ENCODE measurements at places on chromosomes 16 and 17.

GRCh38 chr16:3770530-3770929, 53.2 kb upstream of the TRAP1 start:
- DNase-seq: no peak

DNA sequence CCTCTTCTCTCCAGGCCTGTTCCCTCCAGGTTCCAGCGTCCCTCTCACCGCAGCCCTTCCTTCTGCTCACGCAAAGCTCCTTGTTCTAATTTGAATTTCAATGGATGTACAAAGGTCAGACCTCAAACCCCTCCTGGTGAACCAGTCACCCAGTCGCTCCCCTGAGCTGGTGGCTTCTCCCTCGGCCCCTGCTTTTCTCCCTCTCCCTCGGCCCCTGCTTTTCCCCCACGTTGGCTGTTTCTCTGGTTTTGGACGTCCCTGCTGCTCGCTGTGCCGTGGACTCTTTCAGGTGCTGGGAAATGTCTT, 8.6 kb upstream of the MSLN start:
- DNase-seq: no peak

GRCh38 chr17:47315451-47316266, 8.1 kb upstream of the EFCAB13 start:
- peak; percentile 57 for DNase-seq

- no peak for DNase-seq
Measured at GRCh38 chr16:87761060-87761459, 4.7 kb downstream of the KLHDC4 start.

DNA sequence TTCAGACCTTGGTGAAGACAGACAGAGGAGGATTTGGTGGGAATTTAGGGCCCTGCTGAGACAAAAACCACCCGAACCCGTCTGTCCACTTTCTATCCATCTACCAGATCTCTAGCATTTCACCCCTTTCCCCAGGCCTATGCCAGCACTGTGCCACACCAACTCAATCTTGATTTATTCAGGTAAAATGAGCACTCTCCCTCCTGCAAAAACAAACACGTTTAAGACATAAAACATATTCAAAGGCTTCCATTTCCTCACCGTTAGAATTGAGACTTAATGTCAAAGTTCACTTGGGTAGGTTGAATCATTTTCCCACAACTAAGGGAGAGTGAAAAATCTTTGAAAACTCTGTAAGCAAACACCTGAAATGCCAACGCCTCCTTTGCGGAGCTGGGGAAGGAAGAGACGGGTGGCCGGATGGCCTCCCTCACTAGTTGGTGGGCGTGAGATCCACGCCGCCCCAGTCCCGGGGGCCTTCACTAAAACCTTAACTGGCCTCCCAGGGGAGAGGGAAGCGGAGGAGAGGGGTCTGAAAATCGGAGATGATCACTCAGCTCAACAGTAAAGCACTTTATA, 862 bp downstream of the DCAKD start:
- DNase-seq: no peak

DNA sequence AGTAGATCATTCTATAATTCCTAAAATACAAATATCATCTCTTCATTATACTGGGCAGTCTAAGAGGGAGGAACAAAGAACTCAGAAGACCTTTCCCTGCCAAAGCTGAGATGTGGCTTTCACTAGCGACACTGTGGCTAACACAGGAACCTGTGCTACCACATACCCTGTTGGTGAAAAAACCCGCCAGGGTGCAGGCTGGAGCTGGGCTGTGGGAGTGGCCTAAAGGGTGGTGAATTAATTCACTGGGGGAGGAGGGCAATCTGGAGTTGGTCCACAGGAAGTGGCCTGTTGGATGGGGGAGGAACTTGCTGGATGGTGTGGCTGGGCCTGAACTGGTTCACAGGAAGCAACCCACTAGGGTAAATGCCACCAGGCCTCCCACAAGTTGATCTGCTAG, 7.4 kb downstream of the ZNF594 start:
- no peak for DNase-seq

- no peak for DNase-seq
Measured at GRCh38 chr16:57159447-57159846, 26.4 kb downstream of the PSME3IP1 start.

- no peak for DNase-seq
Measured at GRCh38 chr17:6457688-6458459, 13.6 kb downstream of the PIMREG start.

DNA sequence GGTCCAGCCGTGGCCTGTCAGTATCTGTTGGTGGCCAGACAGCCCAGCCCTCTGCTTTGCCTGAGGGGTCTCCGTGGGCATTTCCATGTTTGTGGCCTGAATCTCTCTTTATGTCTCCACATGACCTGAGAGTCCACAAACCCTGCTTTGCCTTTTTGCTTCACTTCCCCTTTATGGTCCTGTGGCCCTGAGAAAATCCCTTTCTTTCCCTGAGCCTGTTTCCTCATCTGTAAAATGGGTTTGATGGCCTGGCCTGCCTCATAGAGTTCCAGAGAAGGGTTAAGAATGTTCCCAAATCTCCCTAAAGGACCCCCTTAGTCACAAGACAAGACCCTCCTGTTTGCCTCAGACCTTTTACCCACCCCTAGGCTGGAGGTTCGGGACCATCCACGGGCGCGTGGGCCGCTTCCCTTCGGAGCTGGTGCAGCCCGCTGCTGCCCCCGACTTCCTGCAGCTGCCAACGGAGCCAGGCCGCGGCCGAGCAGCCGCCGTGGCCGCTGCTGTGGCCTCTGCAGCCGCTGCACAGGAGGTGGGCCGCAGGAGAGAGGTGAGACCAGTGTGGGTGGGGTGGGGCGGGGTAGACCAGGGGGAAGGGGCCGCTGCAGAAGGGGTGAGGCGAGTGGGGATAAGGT, 26.2 kb upstream of the ALKBH5 start:
- DNase-seq: no peak

DNA sequence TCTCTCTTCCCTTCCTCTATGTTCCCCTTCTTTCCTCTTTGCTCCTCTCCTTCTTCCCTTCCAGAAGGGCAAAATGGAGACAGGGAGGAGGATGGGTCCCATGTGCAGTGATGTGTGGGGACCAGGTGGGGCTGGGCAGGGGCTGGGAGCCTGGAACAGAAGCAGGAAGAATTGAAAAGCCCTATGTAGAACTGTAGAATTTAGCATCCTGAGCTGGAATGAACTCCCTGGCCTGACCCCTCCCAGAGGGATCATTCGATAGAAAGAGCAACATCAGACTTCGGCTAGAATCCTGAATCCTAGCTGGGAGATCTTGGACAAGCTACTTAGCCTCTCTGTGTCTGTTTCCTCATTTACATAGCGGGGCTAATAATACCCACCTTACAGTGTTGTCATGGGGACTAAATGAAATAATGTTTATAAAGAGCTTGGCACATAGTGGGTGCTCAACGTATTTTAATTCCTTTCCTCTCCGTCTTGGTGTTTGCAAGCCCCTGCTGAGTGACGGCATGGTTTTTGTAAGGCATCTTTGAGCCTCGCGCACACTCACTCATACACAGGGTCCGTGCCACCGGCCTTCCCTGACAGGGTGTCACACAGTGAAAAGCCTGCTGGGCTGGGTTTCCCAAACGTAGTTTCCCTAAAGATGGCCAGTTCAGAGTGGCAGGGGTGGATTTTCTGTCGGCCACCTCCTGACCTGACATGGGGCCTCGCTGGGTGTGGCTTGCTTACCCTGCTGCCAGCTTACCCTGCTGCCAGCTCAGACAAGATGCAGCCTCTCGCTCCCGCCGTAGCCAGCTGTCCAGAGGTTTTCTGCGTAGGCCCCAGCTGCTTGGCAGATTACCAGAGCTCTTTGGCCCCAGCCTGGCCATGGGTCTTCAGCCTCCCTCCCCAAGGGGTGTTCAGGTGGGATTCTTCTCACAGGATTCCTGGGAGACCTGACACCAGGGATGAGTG, 6.1 kb upstream of the ARHGAP23 start:
- no peak for DNase-seq

GRCh38 chr17:8803531-8804420, 4.6 kb upstream of the MFSD6L start:
- no peak for DNase-seq

GRCh38 chr16:59048876-59049275, 314.8 kb upstream of the GOT2 start:
- DNase-seq: no peak

GRCh38 chr16:85370881-85371651, 242.1 kb upstream of the GSE1 start:
- DNase-seq: no peak

- DNase-seq: no peak
Measured at GRCh38 chr17:14871921-14872320, 393.2 kb downstream of the PMP22 start.

- no peak for DNase-seq
Measured at GRCh38 chr17:57993471-57994365, 5.7 kb upstream of the VEZF1 start.

GRCh38 chr16:89048090-89048725, 45.4 kb upstream of the ACSF3 start:
- DNase-seq: no peak

GRCh38 chr16:49679095-49679494, 176.8 kb downstream of the ZNF423 start:
- no peak for DNase-seq

DNA sequence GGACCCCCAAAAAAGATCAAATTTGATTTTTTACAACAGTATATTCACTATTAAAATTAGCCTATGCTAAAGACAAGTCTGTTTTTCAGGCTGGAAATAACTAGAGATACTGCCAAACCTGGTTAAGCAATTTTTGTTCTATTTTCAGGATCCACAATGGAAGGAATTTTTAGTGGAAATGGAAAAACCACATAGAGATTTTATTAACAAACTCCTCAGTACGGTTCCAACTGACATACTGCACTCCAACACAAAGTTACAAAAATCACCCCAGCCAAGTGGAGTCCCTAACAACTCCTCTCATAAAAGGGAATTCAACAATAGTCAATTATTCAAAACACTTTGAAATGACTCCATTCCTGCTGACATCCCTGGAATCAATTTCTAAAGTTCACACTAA, 101.6 kb upstream of the TOB1 start:
- no peak for DNase-seq

GRCh38 chr16:70579248-70579647, 55.6 kb downstream of the SF3B3 start:
- no peak for DNase-seq

- no peak for DNase-seq
Measured at GRCh38 chr17:34252095-34252443, 3.0 kb upstream of the CCL2 start.

DNA sequence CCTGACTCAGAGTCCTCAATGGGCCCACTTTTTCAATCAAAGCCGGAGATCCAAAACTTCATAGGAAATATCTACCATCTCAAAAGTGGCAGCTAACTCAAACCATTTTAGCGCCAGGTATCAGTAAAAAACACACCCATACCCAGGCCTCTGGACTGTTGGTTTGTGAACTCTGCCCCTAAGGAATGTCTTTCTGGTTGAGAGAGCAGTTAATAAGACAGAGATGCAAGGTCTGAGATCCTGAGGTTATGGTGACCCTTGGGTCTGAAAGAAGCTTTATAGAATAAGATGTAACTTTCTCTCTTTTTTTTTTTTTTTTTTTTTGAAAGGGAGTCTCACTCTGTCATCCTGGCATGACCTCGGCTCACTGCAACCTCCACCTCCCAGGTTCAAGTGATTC, 350.5 kb downstream of the SOX9 start:
- DNase-seq: no peak

DNA sequence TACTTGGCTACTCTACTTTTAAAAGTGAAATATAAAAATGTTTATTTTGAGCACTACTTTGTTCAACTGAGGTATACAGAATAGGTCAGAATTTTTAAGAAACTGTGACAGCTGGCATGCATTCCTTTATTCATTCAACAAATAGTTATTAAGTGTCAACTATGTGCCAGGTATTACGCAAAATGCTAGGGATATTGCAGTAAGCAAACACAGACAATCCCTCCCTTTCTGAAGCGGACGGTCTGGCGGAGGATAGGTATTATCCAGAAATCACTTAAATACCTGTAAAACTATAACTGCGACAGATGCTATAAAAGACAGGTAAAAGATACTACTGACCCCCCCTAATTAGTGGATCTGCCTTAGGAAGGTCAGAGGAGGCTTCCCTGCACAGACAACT, 26.1 kb downstream of the METTL16 start:
- no peak for DNase-seq

DNA sequence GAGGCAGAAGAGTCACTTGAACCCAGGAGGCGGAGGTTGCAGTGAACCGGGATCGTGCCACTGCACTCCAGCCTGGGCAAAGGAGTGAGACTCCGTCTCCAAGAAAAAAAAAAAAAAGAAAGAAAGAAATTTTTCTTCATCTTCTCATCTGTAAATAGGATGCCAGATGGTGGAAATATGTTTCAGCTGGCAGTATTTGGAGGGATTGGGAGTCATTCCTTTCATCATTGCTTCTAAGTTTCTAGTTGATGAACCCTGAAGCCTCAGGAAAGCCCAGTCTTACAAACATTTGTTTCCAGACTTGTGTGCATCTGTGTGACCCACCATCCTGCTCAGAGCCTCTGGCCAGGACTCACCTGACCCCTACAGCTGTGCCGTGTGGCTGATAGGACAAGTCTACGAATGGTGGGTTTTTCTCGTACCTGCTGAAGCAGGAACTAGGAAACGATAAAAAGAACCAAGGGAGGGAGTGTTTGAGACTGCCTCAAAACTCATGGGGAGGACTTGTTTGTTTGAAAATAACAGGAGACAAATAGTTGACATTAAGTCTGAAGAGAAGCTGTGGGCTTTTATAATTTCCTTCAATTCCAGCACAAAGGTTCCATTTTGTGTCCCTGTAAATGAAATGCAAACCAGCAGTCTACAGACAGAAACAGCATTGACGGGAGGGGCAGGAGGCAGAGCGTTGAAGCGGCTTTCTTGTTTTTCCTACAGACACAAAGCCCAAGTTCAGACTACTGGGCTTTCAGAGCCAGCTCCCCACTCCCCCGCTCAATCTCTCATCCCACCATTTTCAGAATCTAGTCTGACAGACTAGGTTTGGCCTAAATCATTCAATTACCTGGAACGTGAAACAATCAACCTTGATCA, 24.9 kb downstream of the CDRT4 start:
- DNase-seq: no peak

DNA sequence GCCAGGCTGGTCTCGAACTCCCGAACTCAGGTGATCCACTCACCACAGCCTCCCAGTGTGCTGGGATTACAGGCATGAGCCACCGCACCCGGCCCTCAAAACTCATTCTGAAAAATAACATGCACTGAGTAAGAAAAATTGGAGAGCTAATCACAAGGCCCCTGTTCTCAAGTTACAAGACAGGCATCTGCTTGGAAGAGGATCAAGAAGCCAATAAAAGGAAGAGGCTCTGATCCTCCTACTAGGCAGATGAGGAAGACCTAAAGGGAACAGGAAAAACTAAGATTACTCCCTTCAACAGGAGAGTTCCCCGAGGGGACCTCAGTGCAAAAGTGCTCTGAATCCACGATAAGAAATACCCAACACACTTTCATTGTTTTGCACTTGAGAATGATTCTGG, 18.4 kb downstream of the BLMH start:
- DNase-seq: no peak

Data from renal pelvis (tissue), 12 donors.